Bladder microvascular endothelial cell (primary cell): ENCODE measurements at places on chromosomes 6 and 20. TPM values are rescaled to one million over a fixed set of nuclear protein-coding genes. Genes with fewer than 3 reads are reported as not detected.

Gene OLIG3
- total RNA-seq = not detected in 2 replicates

Gene C4B
- 0.97 and 2.5 TPM in 2 replicates for total RNA-seq

Gene RBM24
- total RNA-seq = 1.2 and 2.4 TPM in 2 replicates

Gene SULF2
- 115 and 388 TPM in 2 replicates for total RNA-seq

Gene MCM8
- 7.0 and 10.2 TPM in 2 replicates for total RNA-seq

Gene SMIM8
- total RNA-seq = 2.1 and 3.6 TPM in 2 replicates

Gene RXRB
- 15.4 and 26.1 TPM in 2 replicates for total RNA-seq

Gene MROH8
- total RNA-seq = 0.25 and 0.49 TPM in 2 replicates
